ENCODE measurements at places on chromosomes 4 and X.

- DNase-seq = no peak
These were observed 46.4 kb upstream of the VEGFD start for GRCh38 chrX:15430584-15430983.

DNA sequence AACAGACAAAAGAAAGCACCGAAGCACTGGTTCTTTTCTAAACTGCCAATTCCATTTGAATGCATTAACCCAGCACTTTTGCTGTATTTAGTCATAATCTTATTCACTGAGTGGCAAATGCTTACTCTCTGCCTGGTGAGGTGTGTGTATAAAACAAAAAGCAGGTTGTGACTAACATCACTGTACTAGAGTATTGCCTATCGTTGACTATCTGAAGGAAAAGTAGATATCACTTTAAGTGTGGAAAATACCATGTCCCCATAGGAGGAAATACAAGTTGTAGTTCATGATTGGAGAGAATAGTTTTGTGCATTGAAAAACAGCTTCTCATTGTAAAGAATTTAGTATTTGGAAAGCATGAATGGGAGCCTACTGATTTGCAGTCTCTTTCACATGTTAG is 2.7 kb downstream of the PDLIM5 start:
- no peak for DNase-seq

GRCh38 chrX:39008549-39008948 is 207.3 kb downstream of the MID1IP1 start:
- DNase-seq = no peak

GRCh38 chr4:145216535-145216934 is 36.1 kb upstream of the OTUD4 start:
- DNase-seq = no peak

- no peak for DNase-seq
These were observed 13.9 kb downstream of the TMSB4X start for GRCh38 chrX:12988797-12989196.

- peak; percentile 70 for DNase-seq
These were observed 177.8 kb upstream of the GK2 start for GRCh38 chr4:79585834-79586233.
